Lower leg skin (tissue), 4 donors: ENCODE measurements at places on chromosomes 11 and 22. TPM values are rescaled to one million over a fixed set of nuclear protein-coding genes. Genes with fewer than 3 reads are reported as not detected.

- DNase-seq, result no peak
Measured at GRCh38 chr22:50563413-50564160, 868 bp upstream of the SYCE3 start.

HBE1 gene
- total RNA-seq, result not detected

GRCh38 chr11:78256962-78257361 lies 68.2 kb downstream of the USP35 start:
- DNase-seq, result peak; percentile 94

GRCh38 chr11:120186456-120186773 lies 24.4 kb upstream of the OAF start:
- no peak for DNase-seq

- no peak for DNase-seq
Measured at GRCh38 chr11:111729071-111729830, 36.9 kb downstream of the PPP2R1B start.

DNA sequence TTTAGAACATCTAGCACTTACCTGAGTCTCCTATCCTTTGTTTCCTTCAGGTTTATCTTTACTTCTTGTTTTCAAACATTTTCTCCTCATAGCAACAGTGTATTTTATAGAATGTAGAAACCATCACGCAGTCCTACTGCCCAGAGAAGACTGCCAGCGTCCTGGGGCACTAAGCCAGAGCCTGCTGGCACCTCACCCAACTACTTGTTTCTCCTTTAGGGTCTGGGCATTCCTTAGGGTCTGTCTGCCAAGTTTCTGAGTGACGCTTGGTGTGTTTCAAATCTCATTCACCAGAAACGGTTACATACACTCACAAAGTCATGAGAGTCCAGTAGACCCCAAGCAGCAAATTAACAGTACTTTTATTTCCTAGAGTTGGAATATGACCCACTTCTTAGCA lies 49.6 kb upstream of the SLC25A1 start:
- no peak for DNase-seq

DNA sequence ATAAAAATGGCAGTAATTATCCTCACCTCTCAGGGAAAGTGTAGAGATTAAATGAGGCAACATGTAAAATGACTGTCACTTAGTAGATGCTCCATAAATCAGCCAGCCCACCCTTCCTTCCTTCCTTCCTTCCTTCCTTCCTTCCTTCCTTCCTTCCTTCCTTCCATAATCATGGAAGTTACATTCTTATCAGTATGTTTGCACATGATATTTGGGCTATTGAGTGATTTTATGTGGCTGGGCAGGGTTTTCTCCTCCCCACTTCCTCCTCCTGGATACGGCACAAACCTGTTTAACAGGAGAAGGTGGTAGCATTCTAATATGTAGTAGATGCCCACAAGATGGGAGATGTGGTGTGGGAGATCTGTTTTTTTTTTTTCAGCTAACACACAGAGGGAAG lies 11.9 kb downstream of the LYVE1 start:
- no peak for DNase-seq

DNA sequence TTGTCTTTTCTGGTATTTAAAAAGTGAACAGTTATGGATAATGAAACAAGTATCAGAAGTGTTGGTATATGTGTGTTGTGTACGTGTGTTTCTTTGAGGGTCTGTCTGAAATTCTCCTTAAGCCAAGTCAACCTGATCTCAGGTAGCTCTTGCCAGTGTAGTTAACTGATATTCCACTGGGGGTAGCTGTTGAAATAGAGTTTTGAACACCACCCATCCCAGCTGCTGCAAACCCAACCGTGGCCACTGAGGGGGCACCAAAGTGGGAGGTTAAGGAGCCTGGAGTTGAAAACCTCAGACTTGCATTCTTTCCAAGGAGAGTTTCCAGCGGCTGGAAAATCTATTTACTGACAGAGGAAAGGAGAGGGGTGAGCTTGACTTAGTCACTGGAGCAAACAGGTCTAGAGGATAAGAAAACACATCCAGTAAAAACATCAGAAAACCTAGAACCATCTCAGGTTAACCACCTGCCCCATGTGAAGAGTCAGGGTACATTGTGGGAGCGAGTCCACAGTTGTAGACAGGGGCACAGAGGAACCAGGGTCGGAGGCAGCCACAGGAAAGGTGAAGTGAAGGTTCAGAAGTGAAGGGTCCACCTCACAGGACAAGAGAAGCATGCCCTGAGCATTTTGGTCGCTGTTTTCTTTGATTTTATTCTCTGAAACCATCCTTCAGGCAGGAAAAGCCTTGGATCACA lies 8.8 kb upstream of the CUL5 start:
- DNase-seq, result peak; percentile 39

- DNase-seq, result no peak
Measured at GRCh38 chr11:105867742-105868141, 154.3 kb downstream of the MSANTD4 start.

- DNase-seq, result no peak
Measured at GRCh38 chr11:82718307-82718706, 15.4 kb downstream of the FAM181B start.

GPR83 gene
- not detected for total RNA-seq

DNA sequence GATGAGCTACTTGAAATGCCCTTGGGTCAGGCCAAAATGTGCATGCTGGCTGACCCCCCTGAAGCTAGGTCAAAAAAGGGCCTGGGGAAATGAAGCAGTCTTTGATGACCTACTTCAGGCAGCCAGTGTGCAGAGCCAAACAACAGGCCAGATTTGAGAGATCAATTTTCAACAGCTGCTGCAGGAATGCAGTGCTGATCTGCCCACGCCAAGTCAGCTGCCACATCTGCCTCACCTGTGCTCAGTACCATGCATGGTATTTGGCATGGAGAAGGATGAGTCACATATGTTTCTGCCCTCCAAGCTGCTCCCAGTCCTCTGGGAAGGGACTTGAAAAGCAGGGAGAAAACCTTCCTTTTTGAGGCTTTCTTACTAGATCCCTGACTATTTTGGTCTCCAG lies 35.8 kb downstream of the MTNR1B start:
- DNase-seq, result no peak
